ENCODE measurements at places on chromosomes 6 and 20. TPM values are rescaled to one million over a fixed set of nuclear protein-coding genes. Genes with fewer than 3 reads are reported as not detected.

GRCh38 chr6:5557506-5557905 lies 296.2 kb downstream of the FARS2 start:
- no peak for DNase-seq

SPDEF gene
- not detected for total RNA-seq

- DNase-seq = no peak
These were observed 26.3 kb downstream of the C6orf89 start for GRCh38 chr6:36912030-36912454.

DNA sequence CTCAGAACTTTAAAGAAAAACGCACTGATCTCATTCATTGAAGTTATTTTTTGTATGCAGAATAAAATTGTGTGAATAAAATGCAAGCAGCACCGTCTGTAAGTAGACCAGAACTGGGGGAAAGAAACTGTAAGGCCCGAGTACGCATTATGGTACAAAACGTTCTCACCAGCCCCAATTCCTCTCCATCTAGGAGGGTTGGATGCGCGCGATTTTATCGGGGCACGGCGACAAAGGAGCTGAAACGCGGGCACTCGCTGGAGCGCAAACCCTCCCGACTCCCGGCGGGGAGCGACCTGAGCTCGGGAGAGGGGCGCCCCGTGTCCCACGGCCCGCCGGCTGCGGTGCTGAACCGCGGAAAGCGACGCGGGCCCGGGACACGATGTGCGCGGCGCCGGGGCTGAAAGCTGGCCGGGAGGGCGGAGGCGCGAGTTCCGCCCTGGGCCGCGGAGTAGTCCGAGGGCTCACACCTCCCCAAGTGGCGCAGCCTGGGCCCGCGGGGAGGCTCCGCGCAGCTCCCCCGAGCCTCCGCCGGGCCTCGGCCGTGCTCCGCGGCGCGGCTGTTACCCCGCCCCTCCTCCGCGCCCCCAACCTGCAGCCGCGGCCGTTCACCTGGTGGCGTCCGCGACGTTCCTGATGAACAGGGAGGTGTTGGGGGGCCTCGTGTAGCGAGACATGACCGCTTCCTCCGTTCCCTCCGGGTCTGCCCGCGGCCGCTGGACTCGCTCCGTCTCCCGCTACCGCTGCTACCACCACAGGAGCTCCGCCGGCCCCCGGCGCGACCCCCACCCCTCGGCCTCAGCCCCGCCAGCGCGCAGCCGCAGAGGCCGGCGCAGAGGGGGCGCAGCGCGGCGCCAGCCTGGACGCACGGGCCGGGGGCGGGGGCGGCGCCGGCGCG lies at the start of gene SRSF12:
TSS of gene SRSF12 (minus strand) at position 861 of the 898 bp plus-strand sequence. CDS start at position 677, 184 bp downstream.
- DNase-seq = no peak

Data from esophagus squamous epithelium (tissue), 5 donors.